Muscle of back (tissue), 13 donors: ENCODE measurements at places on chromosomes 4 and X. TPM values are rescaled to one million over a fixed set of nuclear protein-coding genes. Genes with fewer than 3 reads are reported as not detected.
A peak's percentile ranks its signal among the peaks of the same experiment; 100 is the strongest.

GRCh38 chrX:70970482-70970995 is 39.6 kb upstream of the SLC7A3 start:
- DNase-seq = peak; percentile 7

- DNase-seq = peak; percentile 21
Observed at GRCh38 chr4:185384930-185385331, 10.8 kb downstream of the LRP2BP start.

GRCh38 chr4:104248726-104249125 is 246.0 kb downstream of the CXXC4 start:
- no peak for DNase-seq

DNA sequence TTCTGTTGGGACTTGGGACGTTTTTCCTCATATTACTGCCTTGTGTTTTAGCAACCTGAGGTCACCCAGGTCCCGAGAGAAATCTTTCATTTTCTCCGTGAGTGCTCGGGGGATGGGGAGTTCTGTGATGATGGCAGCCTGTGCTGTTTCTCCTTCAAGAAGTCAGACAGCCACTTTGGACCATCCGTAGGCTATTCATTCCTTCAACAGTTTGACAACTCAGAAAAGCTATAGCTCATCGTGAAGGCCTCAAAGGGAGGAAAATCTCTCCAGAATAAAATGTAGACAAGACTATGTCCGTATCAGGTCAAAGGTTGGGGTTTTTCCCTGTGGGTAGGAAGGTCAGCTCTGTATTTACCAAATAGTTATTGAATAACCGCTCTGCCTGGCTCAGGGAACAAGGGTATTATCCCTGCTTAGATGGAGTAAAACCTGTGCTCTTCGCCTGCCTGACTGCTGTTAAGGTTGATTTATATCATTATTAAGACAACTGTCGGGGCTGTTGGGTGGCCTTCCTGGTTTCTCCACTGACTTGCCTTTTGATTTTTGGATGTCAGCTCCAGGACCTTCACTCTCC is 36.6 kb downstream of the FAM114A1 start:
- no peak for DNase-seq

- no peak for DNase-seq
Observed at GRCh38 chrX:120755066-120755846, 120.4 kb downstream of the CT47B1 start.

- DNase-seq = no peak
Observed at GRCh38 chr4:180391613-180392012, 1851.6 kb upstream of the TENM3 start.

DNA sequence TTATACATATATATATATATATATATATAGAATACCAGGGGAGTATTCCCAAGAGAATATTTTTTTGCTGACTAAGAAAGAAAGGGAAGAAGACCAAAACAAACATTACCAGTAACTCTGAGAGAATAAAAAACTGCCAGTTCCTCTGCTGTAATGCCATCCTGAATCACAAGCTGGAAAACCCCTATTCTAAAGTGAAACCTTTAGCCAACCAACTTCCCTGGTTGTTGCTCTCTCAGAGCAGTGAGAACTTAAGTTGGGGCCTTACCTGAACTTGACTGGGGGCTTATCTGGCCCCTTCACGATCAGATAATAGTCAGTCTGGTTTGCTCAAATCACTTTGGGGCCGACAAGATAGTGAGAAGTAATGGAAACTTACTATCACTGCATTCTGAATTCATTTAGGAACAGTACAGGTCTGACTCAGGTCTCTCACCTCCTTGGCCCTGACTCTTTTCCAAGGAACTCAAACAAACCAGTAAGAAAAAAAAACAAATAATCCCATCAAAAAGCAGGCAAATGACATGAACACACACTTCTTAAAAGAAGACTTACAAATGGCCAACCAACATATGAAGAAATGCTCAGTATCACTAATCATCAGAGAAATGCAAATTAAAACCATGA is 62.5 kb downstream of the CD40LG start:
- no peak for DNase-seq

- no peak for DNase-seq
Observed at GRCh38 chrX:10577853-10578252, 42.5 kb downstream of the MID1 start.

GRCh38 chr4:99857307-99857706 is 36.9 kb downstream of the LAMTOR3 start:
- DNase-seq = no peak

DNA sequence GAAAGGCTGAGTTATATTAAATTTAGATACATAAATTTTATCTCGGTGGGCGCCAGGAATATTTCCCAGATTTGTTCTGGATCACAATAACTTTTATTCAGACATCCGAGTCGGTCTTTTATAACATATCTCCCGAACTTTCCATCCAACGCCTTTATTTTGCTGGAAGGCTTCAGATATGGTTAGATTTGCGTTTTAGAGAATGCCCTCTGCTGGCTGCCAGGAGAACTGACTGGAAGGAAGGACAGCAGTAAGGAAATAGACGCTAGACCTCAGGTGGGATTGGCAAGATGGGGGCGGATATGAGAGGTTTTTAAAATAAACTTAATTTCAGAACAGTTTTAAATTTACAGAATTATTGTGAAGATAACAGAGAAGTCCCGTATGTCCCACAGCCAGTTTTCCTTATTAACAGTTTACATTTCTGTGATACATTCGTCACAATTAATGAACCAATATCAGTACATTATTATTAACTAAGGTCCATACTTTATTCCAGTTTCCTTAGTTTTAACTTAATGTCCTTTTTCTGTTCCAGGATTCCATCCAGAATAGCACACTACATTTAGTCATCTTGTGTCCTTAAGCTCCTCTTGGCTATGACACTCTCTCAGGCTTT is 4.6 kb upstream of the KANTR start:
- peak; percentile 59 for DNase-seq

- DNase-seq = no peak
Observed at GRCh38 chr4:6257247-6258025, 12.2 kb upstream of the WFS1 start.

- DNase-seq = no peak
Observed at GRCh38 chr4:114494246-114494803, 104.3 kb upstream of the UGT8 start.

- DNase-seq = no peak
Observed at GRCh38 chr4:163610648-163611047, 116.2 kb downstream of the TMA16 start.

GRCh38 chr4:135545616-135546317 is 1344.2 kb upstream of the PABPC4L start:
- no peak for DNase-seq

DNA sequence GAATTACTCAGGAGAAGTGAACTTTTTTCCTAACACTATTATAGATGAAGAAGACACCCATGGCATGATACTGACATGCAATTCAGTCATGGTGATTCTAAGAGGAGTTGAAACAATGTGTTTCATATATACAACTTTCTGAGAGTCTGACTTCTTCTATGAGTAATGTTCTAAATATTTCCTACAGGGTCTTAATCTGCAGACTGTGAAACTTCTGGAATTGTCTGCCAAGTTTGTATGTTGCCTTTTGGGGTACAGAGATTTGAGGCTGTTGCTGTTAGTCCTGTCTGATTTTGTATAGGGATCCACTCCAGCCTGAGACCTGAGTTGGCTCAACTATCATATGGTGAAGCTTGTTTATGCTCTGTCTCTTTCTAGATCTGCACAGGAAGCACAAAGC is 160.6 kb upstream of the GATB start:
- DNase-seq = peak; percentile 9

DNA sequence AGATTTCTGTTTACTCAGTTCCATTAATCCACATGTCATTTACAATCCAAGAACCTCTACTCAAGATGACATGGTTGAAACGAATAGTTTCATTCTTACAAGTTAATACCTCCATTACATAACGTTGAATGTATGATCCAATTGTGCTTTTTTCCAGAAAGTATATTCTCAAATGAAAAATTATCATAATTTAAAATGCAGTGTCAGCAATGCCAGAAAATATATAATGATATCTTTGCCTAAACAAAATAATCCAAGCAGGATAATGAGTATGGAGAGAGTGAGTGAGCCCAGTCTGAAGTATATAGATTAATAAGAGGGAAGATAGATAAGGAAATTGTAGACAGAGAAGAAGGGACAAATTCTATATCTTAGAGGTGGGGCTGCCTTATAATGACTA is 505.0 kb downstream of the CENPC start:
- DNase-seq = no peak

DNA sequence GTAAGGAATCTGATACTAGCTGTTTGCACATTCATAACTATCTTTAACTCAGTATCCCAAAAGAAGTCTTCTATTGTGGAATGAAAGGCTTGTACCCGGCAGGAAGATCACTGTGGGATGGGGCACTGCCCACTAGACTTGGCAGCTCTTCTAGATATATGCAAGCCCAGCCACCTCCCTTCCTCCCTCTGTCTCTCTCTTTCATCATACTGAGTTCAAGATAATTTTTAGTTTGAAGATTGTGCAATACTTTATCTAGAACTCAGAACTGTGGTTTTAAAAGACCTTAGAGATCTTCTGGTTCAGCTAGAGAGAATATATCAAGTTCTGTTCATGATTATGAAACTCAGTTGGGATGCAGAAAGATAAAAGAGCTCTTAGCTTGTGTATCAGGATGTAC is 22.5 kb upstream of the GPR34 start:
- DNase-seq = no peak

GRCh38 chrX:68432648-68433047 is 647 bp downstream of the OPHN1 start:
- no peak for DNase-seq

- no peak for DNase-seq
Observed at GRCh38 chr4:149120331-149121022, 678.3 kb upstream of the NR3C2 start.

DNA sequence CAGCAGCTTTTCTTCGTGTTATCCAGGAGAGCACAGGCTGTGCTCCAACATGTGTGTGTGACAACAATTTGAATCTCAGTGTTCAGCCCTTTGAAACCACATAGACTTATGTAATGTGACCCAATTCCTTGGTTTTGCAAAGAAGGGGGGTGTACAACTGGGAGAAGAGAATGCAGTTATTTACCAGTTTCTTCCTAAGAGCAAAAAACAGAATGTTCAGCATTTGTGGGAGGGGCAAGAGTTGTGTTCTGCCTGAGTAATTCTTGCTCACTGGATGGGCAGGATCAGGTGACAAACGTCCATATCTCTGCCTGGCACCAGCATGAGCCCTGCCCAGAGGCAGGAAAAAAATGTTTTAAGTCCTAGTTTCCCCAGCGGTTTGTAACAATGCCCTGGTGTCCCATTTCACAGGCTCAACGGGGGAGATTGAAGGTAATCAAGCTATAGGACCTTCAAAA is 72.0 kb downstream of the PRPS1 start:
- no peak for DNase-seq

GRCh38 chr4:14168919-14169318 is 541.4 kb upstream of the BOD1L1 start:
- DNase-seq = no peak

- DNase-seq = peak; percentile 68
Observed at GRCh38 chr4:81631958-81632441, 160.3 kb upstream of the RASGEF1B start.

DNA sequence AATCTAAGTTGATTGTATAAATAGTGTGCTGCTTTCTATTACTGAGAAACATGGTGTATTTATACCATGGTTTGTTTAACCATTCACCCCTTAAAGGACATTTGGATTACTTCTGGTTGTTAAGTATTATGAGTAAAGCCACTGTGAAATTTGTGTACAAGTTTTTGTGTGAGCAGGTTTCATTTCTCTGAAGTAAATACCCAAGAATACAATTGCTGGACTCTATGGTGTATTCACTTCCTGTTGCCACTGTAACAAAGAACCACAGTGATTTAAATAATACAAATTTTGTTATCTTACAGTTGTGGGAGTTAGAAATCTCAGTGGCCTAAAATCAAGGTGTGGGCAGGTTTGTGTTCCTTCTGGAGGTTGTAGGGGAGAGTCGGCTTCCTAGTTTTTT is 869.6 kb downstream of the CCSER1 start:
- no peak for DNase-seq

DNA sequence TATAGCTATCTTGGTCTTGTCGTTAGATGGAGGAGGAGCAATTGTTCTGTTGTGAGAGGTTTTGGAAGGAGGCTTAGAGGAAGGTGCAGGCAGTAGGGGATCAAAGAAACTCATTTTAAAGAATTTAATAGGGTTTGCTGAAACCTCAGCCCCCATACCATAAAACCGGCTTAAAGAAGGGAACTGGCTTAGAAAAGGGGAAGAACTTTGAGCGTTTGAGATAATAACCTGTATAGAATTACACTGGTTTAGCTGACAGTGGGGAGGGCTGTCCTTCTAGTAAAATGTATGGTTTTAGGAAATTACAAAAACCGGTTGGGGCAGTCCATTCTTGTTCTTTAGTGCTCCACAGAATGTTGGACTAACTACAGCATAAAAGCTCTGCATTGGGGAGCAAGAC is 128.1 kb downstream of the KDM6A start:
- no peak for DNase-seq

GRCh38 chr4:123444290-123444731 is 47.7 kb downstream of the SPRY1 start:
- DNase-seq = no peak

GRCh38 chr4:124936427-124936826 is 223.9 kb upstream of the ANKRD50 start:
- DNase-seq = peak; percentile 82

GRCh38 chr4:140256941-140257340 is 103.0 kb upstream of the MAML3 start:
- no peak for DNase-seq

The MBTPS2 gene
- 22.6 TPM for polyA plus RNA-seq

The CPZ gene
- polyA plus RNA-seq = 9.7 TPM

The ARHGAP24 gene
- 61.2 TPM for polyA plus RNA-seq

The APBB2 gene
- 55.5 TPM for polyA plus RNA-seq

The UTP14A gene
- 20.9 TPM for polyA plus RNA-seq

The SMIM10 gene
- 15.4 TPM for polyA plus RNA-seq

The BEX5 gene
- polyA plus RNA-seq = 0.55 TPM

The SHROOM4 gene
- polyA plus RNA-seq = 5.5 TPM

The ZNF711 gene
- polyA plus RNA-seq = 35.5 TPM

The BEX1 gene
- 3.3 TPM for polyA plus RNA-seq

The GPR78 gene
- polyA plus RNA-seq = 0.76 TPM

The KCNIP4 gene
- polyA plus RNA-seq = 3.2 TPM
